ENCODE measurements at places on chromosomes 13 and 19.
A peak's percentile ranks its signal among the peaks of the same experiment; 100 is the strongest.

DNA sequence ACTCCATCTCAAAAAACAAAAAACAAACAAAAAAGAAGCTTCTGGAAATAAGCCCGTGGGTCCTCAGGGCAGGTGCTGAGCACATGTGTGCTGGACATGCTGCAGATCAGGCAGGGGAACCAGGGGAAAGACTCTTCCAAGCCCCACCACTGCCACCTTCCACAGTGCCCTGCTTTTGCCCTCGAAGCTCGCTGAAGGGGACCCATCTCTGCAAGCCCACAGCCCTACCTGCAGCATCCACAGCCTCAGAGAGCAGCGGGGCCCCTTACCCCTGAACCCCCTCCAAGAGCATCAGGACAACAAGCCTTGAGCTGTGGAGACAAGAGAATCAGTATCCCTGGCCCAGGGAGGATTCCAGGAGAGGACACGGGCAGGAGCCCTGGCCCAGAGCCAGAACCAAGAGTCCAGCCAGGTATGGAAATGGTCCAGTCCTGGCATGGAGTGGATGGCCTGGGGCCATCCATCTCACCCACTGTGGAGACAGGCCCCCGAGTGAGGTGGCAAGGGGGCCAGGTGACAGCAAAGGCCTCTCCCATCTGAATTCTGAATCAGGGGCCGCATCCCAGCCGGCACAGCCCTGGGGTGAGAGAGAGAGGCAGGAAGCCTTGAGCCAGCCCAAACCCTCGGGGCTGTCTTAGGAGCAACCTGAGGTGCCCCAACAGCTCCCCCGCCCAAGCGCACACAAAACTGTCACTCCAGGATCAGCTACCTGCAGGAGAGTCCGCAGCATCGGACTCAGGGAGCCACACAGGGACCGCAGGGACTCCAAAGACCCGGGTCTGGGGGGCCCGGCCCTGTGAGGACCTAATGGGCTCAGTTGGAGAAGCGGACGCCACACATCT lies 51.8 kb upstream of the TPM4 start:
- DNase-seq, result no peak

DNA sequence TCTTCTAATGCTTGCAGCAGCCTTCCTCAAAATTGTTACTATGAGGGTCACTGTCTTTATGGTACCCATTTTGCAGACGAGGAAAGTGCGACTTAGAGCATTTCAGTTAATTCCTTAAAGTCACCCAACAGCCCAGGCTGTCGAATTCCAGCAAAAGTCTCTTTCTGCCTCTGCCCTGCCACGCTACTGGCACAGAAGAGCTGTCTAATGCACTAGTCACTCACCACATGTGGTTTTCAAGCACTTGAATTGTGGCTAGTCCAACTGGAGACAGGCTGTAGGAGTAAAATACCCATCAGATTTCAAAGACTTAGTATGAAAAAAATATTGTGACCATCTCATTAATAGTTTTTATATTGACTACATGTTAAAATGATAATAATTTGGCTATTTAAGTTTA lies 1.7 kb downstream of the FPR1 start:
- no peak for DNase-seq

DNA sequence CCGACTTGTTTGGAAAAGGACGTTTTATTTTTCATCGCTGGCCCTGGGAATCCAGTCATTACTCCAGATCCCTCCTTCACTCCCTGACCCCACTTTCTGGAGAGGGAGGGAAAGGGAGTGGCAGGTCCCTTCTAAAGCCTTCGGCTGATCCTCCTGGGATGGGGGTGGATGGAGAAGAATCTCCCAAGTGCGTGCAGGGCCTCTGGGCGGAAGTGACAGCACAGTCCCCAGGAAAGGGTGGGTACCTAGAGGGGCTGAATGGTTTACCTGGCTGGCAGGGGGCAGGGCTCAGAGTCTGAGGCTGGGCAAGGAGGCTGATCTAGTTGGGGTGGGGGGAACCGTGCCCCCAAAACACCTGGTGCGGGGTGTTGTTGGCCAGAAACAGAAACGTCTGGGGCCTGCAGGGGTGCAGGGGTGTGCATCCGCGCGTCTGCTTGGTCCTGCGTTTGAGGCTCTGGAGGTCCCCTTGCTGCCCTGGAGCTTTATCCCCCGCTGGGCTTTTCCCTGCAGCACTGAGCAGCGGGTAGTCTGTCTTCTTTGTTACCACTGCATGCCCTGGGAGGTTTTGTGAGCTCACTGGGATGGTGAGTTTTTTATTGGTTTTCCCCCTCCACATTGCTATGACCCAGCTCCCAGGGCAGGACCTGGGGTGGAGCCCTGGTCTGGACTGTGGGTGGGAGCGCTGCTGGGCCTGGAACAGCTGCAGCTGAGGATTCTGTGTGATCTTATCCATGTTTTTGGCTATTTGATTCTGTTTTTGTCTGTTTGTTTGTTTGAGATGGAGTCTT lies 3.0 kb upstream of the ZNF628 start:
- no peak for DNase-seq

DNA sequence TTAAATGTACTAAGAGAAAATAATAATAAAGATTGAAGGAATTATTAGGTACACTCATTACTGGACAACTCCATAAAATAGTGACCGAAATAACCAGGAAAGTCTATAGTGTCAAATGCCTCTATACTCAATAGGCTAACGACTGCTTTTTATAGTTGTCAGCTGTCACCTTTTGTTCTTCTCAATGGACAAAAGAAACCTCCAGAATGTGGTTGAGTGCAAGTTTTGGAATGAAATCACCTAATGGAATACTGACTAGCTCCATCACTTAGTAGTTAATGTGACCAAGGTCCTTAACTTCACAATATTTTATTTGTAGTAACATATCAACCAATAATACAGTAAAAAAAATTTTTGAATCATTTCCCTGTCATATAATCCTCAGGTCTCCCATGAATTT lies 18.1 kb downstream of the TSC22D1 start:
- no peak for DNase-seq

GRCh38 chr19:33701565-33701964 lies 79.8 kb downstream of the CHST8 start:
- no peak for DNase-seq

GRCh38 chr19:52993342-52994178 lies 20.2 kb upstream of the ERVV-1 start:
- peak; percentile 77 for DNase-seq
